ENCODE measurements at places on chromosomes 16 and 17.

- no peak for DNase-seq
Measured at GRCh38 chr17:61404663-61404912, 4.9 kb downstream of the TBX2 start.

- no peak for DNase-seq
Measured at GRCh38 chr17:77546772-77547241, 406.0 kb downstream of the SEC14L1 start.

DNA sequence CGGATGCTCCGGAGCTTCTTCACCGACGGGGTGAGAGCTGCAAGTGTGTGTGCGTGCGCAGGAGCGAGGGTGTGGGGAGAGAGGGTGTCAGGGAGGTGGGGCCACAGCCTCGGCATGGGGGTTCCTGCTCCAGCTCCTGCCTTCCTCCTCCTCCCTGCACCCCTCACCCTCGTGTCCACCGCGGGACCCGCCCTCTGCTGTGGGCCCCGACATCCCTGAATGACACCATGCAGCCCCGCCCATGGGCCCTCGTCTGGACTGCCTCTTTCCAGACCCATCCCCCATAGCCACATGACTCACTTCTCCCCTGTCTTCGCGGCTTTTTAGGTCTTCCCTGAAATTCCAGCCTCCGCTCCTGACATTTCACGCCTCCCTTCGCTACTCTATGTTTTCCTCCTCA lies 41.6 kb downstream of the ARHGAP23 start:
- DNase-seq = no peak

- DNase-seq = no peak
Measured at GRCh38 chr17:76956846-76957540, 88.8 kb downstream of the MGAT5B start.

DNA sequence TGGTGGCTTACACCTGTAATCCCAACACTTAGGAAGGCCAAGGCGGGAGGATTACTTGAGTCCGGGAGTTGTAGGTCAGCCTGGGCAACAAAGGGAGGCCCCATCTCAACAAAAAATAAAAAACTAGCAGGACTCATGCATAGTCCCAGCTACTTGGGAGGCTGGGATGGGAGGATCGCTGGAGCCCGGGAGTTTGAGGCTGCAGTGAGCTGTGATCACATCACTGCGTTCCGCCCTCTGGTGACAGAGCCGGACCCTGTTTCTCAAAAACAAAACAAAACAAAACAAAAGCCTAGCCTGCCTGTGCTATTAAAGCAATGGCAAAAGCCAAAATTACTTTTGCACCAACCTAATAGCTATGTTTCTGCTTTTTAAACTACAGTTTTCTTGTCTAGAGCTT lies 1.5 kb downstream of the FCSK start:
- no peak for DNase-seq

GRCh38 chr17:50274142-50274896 lies at the start of gene TMEM92:
TMEM92 (plus strand) TSS chr17:50274466; CDS start chr17:50274502, 36 bp downstream.
- no peak for DNase-seq

GRCh38 chr16:14071576-14072271 lies 605 bp downstream of the MRTFB start:
- DNase-seq = no peak

DNA sequence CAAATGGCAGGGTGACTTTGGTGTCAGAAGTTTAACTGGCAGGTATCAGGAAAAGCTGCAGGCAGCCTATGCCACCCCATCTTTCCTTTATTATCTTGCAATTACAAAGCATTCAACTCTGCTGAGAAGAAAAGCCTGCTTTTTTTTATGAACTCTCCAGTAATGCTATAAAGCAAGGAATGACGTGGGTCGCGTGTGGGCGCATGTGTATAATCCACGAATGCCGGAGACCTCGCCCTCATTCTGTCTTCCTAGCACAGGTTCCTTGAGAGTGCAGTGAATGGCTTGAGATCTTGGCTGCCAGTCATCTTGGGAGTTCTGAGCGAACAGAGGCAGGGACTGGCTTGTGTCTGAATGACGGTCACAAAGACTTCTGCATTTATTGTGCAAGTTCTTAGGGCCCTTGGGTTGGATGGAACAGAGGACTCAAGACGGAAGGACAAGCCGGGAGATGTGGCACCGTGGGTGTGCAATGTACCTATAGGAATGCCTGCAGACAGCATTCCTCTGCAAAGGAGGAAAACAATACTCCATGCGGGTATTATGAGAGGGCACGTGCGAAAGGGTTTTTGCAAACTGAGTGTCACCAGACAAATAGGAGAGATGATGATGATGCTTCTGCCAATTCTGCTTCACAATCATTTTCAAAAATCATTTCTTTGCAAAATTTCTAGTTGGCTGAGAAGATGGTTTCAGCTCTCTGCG lies 96.1 kb upstream of the ELAC2 start:
- no peak for DNase-seq

- DNase-seq = no peak
Measured at GRCh38 chr17:10628756-10629155, 28.4 kb downstream of the MYH3 start.

DNA sequence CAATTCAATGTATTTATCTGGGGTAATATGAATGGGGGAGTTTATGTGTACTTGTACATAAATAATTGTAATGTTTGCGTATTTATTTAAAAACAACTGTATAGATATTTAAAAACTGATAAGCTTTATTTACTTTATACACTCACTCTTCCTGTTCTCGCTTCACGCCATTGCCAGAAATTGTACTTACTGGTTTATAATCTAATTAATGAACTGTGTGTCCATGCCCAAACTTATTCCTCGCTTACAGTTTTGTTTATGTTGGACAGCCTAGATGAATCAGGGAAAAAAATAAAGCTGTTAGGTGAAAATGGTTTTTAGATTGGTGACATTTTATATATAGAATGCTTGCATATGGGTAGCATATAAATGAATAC lies 30.8 kb downstream of the AATF start:
- no peak for DNase-seq

DNA sequence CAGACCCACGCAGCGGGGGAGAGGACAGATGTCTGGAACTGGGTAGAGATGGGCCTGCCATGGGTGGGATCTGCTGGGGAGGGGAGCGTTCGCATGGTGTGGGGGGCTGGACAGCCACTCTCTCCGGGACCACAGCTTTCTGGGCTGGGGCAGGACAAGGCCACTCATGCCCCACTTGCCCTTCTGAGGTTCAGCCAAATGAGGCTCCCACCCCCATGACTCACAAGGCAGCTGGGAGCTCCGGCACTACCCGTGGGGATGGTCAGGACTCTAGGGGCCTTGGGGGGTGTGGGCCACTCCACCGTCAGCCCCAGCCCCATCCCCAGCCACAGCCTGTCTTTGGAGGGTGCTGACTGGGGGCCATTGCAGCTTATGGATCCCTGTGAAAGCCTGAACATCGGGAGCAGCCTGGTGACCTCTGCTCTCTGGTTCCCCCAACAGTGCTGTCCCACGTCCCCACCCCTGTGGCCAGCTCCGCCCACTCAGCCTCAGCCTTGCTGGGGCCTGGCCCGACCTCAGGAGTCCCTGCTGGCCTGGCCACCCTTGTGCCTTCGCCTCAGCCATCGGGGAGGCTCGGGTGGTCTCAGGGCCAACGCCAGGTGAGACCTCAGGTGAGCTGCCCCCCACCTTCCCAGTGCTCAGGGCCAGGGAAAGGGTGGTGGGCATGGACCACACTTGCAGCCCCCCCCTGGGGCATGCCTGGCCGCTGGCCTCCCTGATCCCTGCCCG lies 4.7 kb upstream of the CDH15 start:
- no peak for DNase-seq

- DNase-seq = no peak
Measured at GRCh38 chr16:21277927-21278706, at the start of gene CRYM. CRYM (minus strand) TSS chr16:21278290; CDS start chr16:21278251, 39 bp downstream.

DNA sequence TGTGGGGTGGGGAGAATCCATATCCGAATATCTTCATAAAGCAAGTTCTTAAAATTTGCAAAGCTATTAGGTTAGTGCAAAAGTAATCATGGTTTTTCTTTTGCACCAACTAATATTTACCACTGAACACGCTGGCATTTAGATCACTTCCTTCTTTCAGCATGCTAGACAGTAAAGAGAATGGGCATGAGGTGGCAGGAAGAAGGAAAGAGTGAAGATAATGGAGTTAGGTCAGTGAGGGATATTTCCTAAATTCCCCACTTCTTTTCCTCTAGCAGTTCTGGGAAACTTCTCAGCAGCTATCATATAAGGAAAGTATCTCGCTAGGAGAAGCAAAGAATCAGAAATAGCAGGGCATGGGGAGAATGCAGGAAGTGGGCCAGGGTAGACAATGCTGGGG lies 39.0 kb downstream of the SLC6A4 start:
- peak; percentile 7 for DNase-seq

GRCh38 chr16:85644093-85644712 lies 31.1 kb downstream of the GSE1 start:
- no peak for DNase-seq
